Naive thymus-derived CD8-positive, alpha-beta T cell (primary cell): ENCODE measurements at places on chromosomes 13 and 19.

DNA sequence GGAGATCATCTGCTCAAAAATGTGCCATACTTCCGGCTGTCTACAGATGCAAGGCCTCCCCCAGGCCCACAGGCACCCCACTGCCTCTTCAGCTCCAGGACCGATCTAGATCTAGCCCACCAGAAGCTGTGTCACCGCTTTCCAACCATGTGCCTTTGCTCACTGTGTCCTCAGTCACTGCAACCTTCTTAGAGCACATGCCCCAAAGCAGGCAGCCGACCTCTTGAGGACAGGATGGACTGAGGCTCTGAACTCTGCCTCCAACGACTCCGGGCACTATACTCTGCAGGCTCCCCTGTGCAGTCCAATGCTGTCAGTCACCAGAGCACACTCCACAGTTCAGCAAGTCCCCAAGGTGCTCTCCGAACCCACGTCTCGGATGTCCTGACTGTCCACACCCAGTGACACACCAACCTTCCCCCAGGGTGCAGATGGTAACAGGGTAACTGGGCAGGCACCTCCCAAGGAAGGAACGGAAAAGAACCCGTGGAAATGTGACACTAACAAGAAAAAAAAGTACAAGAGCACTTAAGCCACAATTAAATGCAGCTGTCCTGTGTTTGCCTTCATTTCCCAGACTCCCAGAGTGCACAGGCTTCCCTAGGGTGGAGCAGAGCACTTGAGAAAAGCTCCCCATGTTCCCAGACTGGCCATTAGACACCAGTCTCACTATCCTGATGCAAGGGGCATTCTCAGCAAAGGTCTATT, 4.8 kb downstream of the STK24 start:
- no peaks in the 10 kb centered on the region for H3K36me3 ChIP-seq
- peak overlapping the region; percentile 97 for H3K27ac ChIP-seq
- H3K4me1 ChIP-seq = peaks cover 44% of the 10 kb centered on the region

GRCh38 chr19:51607920-51608562, 22.2 kb downstream of the SIGLEC5 start:
- H3K27me3 ChIP-seq = peaks cover 33% of the 10 kb centered on the region
- no peaks in the 10 kb centered on the region for H3K4me1 ChIP-seq
- H3K36me3 ChIP-seq = peaks cover 18% of the 10 kb centered on the region
- DNase-seq = peak; percentile 38
- H3K27ac ChIP-seq = no peak overlapping the region

DNA sequence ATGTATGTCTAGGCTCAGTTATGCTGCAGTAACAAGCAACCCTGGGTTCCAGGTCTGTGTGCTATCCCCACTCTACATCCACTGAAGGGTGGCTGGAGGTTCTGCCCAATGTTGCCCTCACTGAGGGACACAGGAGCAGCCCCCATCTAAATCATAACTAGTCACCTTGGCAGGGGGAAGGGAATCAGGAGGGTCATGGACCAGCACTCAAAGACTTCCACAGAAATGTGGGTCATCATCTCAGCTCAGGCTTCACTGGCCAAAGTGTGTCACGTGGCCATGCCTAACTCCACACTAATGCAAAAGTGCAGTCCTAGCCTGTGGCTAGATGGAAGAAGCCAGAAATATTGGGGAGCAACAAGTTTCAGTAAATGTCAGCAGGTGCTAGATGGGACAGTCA, 137.3 kb upstream of the ZNF507 start:
- H3K4me3 ChIP-seq = no peak overlapping the region
- H3K4me1 ChIP-seq = no peaks in the 10 kb centered on the region
- DNase-seq = no peak
- peaks cover 21% of the 10 kb centered on the region for H3K27me3 ChIP-seq

- H3K27me3 ChIP-seq = no peaks in the 10 kb centered on the region
- peak overlapping the region; percentile 99 for H3K27ac ChIP-seq
- peak overlapping the region; percentile 43 for H3K4me3 ChIP-seq
- no peak for DNase-seq
- peaks cover 4% of the 10 kb centered on the region for H3K36me3 ChIP-seq
- H3K4me1 ChIP-seq = peaks cover 81% of the 10 kb centered on the region
Measured at GRCh38 chr19:35204799-35205732, 23.5 kb downstream of the FAM187B start.

DNA sequence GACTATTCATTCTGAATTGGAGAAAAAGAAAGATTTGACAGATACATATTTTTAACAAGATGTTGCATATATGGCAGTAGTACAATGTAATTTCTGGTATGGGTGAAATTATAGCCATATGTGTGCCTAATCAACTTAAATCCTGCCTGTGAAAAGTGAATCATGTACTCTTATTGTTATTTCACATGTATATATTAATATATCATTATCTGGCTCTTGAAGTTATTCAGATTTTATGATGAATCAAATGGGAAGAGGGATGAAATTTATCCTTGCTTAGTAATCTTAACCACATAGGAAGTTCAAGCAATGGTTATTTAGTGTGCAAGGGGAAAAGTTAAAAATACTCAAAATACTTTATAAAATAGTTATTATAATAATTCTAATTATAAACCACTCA, 80.5 kb downstream of the GPC6 start:
- no peaks in the 10 kb centered on the region for H3K36me3 ChIP-seq
- H3K4me1 ChIP-seq = no peaks in the 10 kb centered on the region
- H3K27me3 ChIP-seq = no peaks in the 10 kb centered on the region
- H3K27ac ChIP-seq = no peak overlapping the region
- no peak overlapping the region for H3K4me3 ChIP-seq

- peaks cover 7% of the 10 kb centered on the region for H3K4me1 ChIP-seq
- H3K27me3 ChIP-seq = peaks cover 14% of the 10 kb centered on the region
- no peaks in the 10 kb centered on the region for H3K36me3 ChIP-seq
Measured at GRCh38 chr13:36814465-36814864, 4.6 kb upstream of the RFXAP start.

- no peaks in the 10 kb centered on the region for H3K27me3 ChIP-seq
- H3K27ac ChIP-seq = no peak overlapping the region
- peak; percentile 31 for DNase-seq
- H3K4me1 ChIP-seq = no peaks in the 10 kb centered on the region
- H3K36me3 ChIP-seq = no peaks in the 10 kb centered on the region
Measured at GRCh38 chr19:28878862-28879566, 333.9 kb downstream of the UQCRFS1 start.

GRCh38 chr13:37475966-37476365, 122.6 kb downstream of the POSTN start:
- H3K4me1 ChIP-seq = no peaks in the 10 kb centered on the region
- no peak for DNase-seq
- no peak overlapping the region for H3K27ac ChIP-seq
- no peaks in the 10 kb centered on the region for H3K36me3 ChIP-seq
- H3K4me3 ChIP-seq = no peak overlapping the region

DNA sequence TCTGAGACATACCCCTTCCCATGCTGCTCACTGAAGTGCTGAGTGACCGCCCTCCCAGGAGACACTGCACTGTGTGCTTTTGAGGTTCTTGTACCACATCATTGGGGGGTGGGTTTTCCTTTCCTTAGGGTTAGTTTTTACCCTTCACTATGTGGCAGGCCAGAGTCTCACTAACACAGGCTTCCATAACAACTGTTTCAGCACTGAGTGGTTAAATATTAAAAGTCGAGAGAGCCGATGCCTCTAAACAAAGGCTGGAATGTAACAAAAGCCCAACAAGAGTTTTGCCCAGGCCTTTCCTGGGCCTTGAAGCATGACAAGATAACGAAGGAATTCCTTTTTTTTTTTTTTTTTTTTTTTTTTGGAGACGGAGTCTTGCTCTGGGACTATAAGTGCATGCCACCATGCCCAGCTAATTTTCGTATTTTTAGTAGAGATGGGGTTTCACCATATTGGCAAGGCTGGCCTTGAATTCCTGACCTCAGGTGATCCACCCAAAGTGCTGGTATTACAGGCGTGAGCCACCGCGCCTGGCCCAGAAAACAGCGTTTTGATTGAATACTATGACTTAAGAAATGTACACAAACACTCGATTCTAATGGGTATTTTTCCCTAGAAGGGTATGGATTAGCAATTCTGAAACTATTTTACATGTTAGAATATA, 46.5 kb downstream of the ZNF823 start:
- H3K4me1 ChIP-seq = peaks cover 9% of the 10 kb centered on the region
- H3K36me3 ChIP-seq = peaks cover 2% of the 10 kb centered on the region

DNA sequence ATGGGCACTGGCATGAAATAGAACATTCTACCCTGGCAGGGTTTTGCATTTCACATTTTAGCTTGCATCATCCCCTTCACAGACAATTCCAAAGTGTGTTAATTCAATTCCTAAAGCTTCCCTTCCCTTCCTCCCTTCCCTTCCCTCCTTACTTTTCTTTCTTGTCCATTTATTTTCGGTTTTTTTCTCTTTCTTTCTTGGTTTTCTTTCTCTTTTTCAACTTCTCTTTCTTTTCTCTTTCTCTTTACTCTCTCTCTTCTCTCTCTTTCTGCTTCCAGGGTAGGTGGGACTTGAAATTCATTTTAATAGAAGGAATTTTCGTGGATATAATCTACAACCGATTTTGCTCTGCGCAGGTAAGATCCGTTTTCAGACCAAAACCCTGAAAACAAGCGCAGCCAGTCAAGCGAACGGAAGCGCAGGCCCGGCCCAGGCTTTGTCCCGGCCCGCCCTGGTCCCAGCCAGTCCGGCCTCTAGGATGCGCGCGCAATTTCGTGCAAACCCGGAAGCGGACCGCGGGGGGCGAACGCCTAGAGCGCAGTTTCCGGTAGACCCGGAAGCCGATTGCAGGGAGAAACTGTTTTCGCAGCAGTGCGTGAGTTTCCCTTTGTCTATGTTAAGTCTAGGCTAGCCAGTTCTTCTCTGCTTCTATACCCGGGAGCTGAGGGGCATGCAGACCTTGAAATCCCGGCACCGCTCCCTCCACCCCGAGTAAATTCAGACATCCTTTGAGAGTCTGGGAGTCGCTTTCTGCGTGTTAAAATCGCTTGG, at the start of gene ZNF528:
Gene ZNF528 (plus strand): TSS at position 540 of the 771 bp plus-strand sequence. CDS start 4,165 bp downstream, outside the sequence.
- no peaks in the 10 kb centered on the region for H3K27me3 ChIP-seq
- H3K27ac ChIP-seq = peak within 1 kb of the TSS; percentile 92
- peak; percentile 88 for DNase-seq
- peaks cover 81% of the 10 kb centered on the region for H3K36me3 ChIP-seq
- H3K4me3 ChIP-seq = peak within 1 kb of the TSS; percentile 87

DNA sequence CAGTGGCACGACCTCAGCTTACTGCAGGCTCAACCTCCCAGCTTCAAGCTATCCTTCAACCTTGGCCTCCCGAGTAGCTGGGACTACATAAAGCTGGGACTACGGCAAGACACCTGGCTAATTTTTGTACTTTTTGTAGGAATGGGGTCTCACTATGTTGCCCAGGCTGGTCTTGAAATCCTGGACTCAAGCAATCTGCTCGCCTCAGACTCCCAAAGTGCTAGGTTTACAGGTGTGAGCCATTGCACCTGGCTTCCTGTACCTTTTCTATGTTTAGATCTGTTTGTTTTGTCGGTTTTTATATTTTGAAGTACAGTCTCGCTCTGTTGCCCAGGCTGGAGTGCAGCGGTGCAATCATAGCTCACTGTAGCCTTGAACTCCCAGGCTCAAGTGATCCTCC, 17.5 kb upstream of the TICAM1 start:
- no peak overlapping the region for H3K27ac ChIP-seq
- H3K36me3 ChIP-seq = peaks cover 6% of the 10 kb centered on the region
- H3K4me1 ChIP-seq = no peaks in the 10 kb centered on the region
- DNase-seq = no peak
- no peaks in the 10 kb centered on the region for H3K27me3 ChIP-seq

GRCh38 chr13:110541526-110541920, 20.0 kb downstream of the RAB20 start:
- H3K36me3 ChIP-seq = peaks cover 3% of the 10 kb centered on the region
- no peak overlapping the region for H3K4me3 ChIP-seq
- peaks cover 8% of the 10 kb centered on the region for H3K4me1 ChIP-seq
- H3K27me3 ChIP-seq = no peaks in the 10 kb centered on the region

DNA sequence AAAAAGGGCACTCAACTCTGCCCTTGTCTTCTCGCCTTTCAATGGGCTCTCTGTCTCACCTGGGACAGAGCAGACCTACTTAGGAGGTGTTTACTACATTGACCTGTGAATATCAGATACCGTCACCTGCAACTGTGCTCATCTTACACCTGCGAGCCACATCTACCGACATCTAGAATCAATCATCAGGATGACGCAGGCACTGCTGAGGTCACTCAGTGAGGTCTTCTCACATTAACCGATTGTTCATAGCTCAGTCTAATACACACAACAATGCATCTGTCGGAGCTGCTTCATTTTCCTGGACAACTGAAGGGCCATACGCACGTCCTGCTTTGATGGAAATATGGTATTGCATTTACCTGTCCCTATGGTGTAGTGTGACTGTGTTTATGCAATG, 211.9 kb downstream of the FGF9 start:
- peaks cover 15% of the 10 kb centered on the region for H3K27me3 ChIP-seq
- no peak overlapping the region for H3K4me3 ChIP-seq
- no peaks in the 10 kb centered on the region for H3K4me1 ChIP-seq
- no peak for DNase-seq
- no peak overlapping the region for H3K27ac ChIP-seq

GRCh38 chr19:677601-678436, 1.6 kb downstream of the FSTL3 start:
- no peaks in the 10 kb centered on the region for H3K36me3 ChIP-seq
- H3K27ac ChIP-seq = no peak overlapping the region
- no peaks in the 10 kb centered on the region for H3K4me1 ChIP-seq
- no peak for DNase-seq
- H3K27me3 ChIP-seq = peaks cover 11% of the 10 kb centered on the region
- H3K4me3 ChIP-seq = no peak overlapping the region

DNA sequence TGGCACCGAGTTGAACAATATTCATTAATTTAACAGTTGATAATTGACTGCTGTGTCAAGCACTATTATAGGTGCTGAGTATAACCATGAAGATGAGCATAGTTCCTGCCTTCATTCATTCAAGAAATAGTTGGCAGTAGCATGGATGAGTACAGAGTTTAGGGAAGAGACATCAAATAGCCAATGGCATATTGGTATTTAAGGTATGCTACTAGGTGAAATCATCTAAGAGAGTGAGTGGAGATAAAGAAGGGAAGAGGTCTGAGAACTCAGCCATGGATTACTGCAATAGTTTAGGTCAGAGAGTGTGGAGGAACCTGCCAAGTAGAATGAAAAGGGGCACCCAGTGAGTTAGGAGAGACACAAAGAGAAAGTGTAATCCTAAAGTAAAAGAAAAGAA, 4.9 kb upstream of the HTR2A start:
- H3K4me3 ChIP-seq = no peak overlapping the region
- peaks cover 16% of the 10 kb centered on the region for H3K27me3 ChIP-seq
- H3K27ac ChIP-seq = no peak overlapping the region
- no peaks in the 10 kb centered on the region for H3K36me3 ChIP-seq
- DNase-seq = no peak

GRCh38 chr13:37736045-37736444, 133.5 kb downstream of the TRPC4 start:
- no peaks in the 10 kb centered on the region for H3K27me3 ChIP-seq
- no peak overlapping the region for H3K27ac ChIP-seq
- no peak for DNase-seq
- no peaks in the 10 kb centered on the region for H3K36me3 ChIP-seq
- H3K4me1 ChIP-seq = no peaks in the 10 kb centered on the region

DNA sequence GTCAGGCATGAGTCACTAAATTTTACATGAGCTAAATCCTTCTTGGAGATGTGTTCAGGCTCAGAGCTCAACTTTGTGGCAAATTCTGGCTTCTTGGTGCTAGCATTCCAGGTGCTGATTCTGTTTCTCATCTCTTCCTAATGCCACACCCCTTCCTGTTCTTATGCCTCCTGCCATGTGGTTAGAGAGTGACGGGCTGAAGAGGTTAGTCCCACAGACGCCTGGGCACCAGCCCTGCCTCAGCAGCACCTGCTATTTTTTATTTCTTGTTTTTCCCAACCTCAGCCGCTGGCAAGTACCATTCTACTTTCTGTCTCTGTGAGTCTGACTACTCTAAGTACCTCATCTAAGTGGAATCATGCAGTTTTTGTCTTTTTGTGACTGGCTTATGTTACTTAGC, 329.5 kb downstream of the KCNRG start:
- no peaks in the 10 kb centered on the region for H3K36me3 ChIP-seq
- peaks cover 7% of the 10 kb centered on the region for H3K27me3 ChIP-seq
- H3K4me1 ChIP-seq = no peaks in the 10 kb centered on the region
- H3K27ac ChIP-seq = no peak overlapping the region
- H3K4me3 ChIP-seq = no peak overlapping the region
